Foreskin keratinocyte (primary cell): ENCODE measurements at places on chromosomes 2 and 18.

DNA sequence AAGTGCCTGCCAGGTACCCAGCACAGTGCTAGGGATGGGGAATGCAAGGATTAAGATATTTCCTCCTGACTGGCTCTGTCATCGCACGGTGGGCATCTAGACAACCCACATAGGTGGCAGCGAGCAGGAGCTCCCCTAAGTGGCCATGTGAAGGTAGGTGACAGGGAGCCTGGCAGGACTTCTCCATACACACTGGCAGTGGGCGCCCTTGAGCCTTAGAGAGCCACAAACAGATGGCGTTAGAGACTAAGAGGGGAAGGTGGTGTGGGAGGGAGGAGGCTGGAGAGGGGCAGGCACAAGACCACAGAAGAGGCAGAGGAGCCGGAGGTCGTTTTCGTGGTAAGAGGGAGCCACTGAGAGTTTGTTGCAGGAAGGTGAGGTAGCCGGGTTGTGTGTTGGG, 15.2 kb downstream of the PRELID3A start:
- no peak for DNase-seq

DNA sequence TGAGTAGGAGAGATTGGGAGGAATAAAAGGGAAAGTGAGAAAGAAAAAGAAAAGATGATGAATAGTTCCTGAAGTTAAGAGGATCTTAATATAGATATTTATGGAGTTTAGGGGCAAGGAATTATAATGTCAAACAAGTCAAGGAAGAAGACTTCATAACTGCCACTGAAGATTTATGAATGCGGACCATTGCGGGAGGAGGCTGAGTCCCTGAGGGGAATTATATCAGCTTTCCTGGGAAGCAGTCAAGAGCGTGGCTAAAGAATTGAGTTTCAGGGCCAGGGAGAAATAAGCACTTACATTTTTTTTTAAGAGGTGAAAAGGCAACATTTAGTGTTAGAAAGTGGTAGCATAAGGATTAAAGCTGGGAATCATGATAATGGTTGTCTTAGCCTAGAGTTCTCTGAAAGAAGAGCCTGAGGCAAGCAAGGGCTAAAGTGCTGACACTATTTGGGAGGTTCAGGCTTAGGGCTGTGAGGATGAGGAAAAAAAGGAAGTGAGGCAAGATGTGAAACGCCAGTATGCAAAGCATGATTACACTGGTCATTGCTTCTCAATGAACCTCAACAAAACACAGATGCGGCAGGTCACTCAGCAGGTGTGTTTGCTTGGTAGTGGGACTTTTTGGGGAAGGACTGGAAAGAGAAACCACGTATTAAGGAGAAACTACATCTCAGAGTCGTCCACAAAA, 217.1 kb downstream of the SLC4A3 start:
- DNase-seq = no peak

GRCh38 chr18:3458378-3458777, 8.4 kb downstream of the TGIF1 start:
- DNase-seq = no peak

GRCh38 chr2:159045545-159046454, 77.4 kb downstream of the TANC1 start:
- no peak for DNase-seq

GRCh38 chr2:151853070-151853758, 25.0 kb upstream of the ARL5A start:
- DNase-seq = no peak
